Activated naive CD8-positive, alpha-beta T cell treated with anti-CD3 and anti-CD28 coated beads, Interleukin-2, amount 50 U/mL, for 24 hours (primary cell): ENCODE measurements at places on chromosomes 2 and 18.

DNA sequence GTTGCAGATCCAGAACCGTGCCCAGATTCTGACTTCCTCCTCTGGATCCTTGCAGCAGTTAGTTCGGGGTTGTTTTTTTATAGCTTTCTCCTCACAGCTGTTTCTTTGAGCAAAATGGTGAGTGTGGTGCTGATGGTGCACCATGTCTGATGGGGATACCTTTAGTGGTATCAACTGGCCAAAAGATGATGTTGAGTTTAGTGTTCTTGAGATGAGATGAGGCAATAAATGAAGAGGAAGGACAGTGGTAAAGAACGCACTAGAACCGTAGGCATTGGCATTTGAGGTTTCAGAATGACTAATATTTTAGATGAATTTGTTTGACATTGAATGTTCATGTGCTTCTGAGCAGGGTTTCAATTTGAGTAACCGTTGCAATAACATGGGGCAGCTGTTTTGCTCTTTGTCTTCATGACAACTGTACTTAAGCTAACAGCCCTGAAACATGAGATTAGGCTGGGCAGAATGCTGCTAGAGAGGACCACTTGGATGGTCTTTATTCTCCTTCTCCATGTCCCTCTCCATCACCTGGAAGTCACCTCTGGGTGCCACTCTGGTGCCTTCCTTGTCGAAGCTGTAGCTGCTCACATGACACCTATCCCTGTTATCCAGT is 3.9 kb downstream of the CTLA4 start:
- no peak for DNase-seq

- DNase-seq = no peak
Observed at GRCh38 chr2:44189104-44189503, 20.4 kb downstream of the PPM1B start.

- DNase-seq = no peak
Observed at GRCh38 chr2:70123051-70123828, 36.0 kb downstream of the PCBP1 start.

DNA sequence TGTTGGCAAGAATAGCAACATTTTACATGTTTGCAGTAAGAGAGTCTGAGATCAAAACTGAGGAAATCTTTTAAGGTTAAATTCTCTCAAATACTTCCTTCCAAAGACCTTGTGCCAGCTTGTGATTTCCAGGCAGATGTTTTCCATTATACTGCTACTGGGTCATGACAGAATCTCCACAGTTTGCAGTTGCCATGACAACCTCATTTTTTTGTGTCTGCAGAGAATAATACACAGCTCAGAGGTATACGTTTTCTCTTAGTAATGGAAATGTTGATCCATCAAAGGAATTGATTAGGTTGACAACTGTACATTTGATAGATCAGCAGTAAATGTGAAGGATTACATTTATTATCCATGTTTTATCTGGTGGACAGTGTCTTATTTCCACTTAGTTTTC is 29.1 kb upstream of the CSRNP3 start:
- DNase-seq = no peak

DNA sequence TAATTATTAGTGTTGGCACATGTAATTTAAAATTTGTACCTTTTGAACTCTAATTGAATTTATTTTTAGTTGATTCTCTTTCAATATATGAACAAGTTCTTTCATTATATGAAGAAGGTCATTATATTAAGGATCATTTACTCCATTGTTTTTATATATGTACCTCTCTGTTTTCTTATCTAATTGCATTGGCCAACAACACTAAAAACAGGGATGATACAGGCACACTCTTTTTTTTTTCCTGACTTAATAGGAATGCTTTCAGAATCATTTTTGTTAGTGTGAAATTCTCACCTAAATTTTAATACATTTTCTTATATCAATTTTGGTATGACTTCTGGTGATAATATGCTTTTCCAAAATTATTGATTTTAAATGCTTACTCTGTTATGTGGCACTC is 75.0 kb upstream of the SCN1A start:
- DNase-seq = no peak

DNA sequence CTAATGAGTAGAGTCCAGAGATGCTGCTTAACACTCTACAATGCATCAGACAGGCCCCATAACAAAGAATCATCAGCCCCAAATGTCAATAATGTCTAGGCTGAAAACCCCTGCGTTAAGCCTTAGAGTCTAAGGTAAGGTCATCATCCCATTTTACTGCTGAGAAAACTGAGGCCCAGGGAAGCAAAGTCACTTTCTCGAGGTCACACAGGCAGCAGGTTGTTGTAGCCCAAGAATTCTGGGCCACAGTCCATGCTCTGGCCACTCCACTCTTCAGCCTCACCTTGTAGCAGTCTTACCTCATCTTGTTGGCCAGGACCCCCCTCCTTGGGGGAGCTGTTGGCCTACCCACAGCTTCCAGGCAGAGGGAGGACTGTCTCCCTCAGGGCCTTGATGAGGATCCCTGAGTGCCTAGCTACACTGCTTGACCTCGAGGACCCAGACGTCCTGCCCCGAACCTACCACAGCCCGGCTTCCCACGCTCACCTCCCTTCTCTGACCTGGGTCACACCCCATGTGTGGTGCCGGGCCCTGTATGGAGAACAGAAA is 54.4 kb downstream of the SMAD7 start:
- no peak for DNase-seq

DNA sequence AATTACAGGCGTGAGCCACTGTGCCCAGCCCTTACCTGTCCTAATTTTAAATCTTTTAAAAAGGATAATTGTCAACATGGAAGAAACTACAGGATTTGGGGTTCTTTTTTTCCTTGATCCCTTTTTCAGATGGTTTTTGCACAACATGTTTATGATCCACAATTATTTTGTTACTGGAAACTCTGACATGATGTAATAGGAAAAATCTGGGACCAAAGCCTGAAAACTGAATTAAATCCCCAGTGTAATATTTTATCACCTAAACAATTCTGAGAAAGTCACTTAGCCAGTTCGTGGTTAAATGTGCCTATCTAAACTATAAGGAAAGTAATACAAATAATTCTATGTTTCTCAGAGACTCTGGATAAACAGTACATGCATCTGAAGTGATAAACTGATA is 1649.7 kb downstream of the LRP1B start:
- no peak for DNase-seq

- no peak for DNase-seq
Observed at GRCh38 chr18:433960-434359, 66.5 kb downstream of the COLEC12 start.

GRCh38 chr18:61764381-61764780 is 128.4 kb downstream of the RNF152 start:
- DNase-seq = no peak

DNA sequence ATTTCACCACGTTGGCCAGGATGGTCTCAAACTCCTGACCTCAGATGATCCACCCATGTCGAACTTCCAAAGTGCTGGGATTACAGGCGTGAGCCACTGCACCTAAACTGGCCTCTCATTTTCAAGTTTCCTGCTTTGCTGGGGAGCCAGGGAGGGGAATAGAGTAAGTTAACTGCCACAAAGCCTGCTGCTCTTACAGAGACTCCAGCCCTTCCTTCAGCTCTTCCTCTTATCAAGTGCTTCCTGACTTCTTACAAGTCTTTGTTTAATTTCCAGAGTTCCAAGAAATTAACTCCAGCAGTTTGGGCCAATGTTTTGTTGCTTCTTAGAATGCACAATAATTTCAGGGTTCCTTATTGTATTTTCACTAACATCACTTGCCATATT is 24.3 kb upstream of the UBE2F start:
- DNase-seq = no peak
